Activated T-cell treated with anti-CD3 and anti-CD28 coated beads, Interleukin-2, amount 50 U/mL, for 72 hours (primary cell): ENCODE measurements at places on chromosomes 12 and 14. TPM values are rescaled to one million over a fixed set of nuclear protein-coding genes. Genes with fewer than 3 reads are reported as not detected.

- no peak for DNase-seq
These were observed 28.1 kb downstream of the BLTP3B start for GRCh38 chr12:100114574-100114973.

GRCh38 chr12:82730953-82731459, 44.3 kb downstream of the TMTC2 start:
- DNase-seq = no peak

DNA sequence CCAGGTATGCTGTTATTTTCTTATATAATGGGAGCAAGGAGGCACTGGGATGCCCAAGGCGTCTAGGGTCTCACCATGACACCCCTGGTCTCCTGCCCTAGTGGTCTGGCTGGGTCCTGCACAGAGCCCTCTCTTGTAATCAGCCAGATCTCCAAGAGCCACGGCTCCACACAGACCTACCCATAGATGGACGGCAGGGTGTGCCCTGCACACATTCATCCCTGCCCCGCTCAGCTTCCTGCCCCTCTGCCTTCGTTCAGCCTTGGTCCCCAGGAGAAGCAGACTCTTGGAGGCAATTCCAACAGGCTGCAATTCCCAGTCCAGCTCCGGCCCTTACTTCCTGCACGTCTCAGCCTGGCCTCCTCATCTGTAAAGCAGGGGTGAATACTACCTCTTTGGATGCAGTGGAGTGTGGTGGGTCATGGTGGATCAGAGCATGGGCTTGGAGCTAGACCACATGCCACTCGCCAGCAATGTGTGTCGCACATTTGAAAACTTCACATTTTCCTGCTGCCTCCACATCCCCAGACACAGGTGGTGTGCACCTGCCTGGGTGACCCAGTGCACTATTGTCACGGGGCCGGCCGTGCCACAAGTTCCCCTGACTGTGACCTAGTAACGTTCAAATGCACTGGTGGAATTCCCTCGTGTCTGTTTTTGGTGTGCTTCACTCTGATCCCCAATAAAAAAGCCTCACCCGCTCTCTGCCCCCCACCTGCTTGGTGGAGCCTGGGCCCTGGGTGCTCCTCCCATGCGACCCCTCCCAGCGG, 171.1 kb upstream of the PRMT8 start:
- DNase-seq = no peak

GRCh38 chr12:66808606-66809005, 129.7 kb upstream of the GRIP1 start:
- DNase-seq = no peak

DNA sequence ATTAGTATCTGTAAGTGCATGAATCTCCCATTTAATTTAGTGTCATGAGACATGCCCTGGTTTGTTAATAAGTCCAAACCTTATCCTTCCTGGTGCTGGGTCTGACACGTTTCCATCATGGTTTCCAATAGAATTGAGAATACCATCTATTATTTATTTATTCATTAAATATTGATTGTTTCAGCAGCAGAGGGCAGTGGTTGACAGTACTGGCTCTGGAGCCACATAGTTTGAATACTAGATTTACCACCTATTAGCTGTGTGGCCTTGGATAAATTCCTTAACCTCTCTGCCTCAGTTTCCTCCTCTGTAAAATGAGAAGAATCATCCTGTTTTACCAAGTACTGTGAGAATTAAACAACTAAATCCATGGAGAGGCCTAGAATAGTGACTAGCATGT, 941 bp upstream of the STAB2 start:
- DNase-seq = no peak

DNA sequence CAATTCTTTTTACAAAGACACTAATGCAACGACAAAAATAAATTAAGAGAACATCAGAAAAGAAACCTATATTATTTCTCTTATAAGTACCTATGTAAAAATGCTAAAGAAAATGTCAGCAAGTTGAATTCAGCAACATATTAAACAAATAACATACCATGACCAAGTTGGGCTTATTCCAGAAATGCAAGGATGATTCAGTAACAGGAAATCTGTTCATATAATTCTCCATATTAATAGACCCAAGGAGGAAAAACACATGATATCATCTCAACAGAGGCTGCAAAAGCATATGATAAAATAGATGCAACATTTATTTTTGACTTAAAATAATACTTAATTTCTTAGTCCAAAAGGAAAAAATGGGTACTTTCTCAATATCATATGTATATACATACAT, 25.1 kb upstream of the GPHB5 start:
- no peak for DNase-seq

DNAH10 gene
- 0.44 TPM for total RNA-seq

RASSF8 gene
- 12.8 TPM for total RNA-seq

KRT72 gene
- total RNA-seq = 0.31 TPM

GRCh38 chr14:45065540-45065939, 18.4 kb upstream of the PRPF39 start:
- DNase-seq = no peak

GRCh38 chr12:132417741-132418140, 72.2 kb upstream of the FBRSL1 start:
- no peak for DNase-seq

GRCh38 chr14:67018720-67019119, 170.5 kb upstream of the GARIN2 start:
- no peak for DNase-seq
